ENCODE measurements at places on chromosomes 1 and 21. TPM values are rescaled to one million over a fixed set of nuclear protein-coding genes. Genes with fewer than 3 reads are reported as not detected.
A peak's percentile ranks its signal among the peaks of the same experiment; 100 is the strongest.

- peak; percentile 80 for DNase-seq
These were observed 1.2 kb upstream of the HIVEP3 start for GRCh38 chr1:41919764-41920397.

DNA sequence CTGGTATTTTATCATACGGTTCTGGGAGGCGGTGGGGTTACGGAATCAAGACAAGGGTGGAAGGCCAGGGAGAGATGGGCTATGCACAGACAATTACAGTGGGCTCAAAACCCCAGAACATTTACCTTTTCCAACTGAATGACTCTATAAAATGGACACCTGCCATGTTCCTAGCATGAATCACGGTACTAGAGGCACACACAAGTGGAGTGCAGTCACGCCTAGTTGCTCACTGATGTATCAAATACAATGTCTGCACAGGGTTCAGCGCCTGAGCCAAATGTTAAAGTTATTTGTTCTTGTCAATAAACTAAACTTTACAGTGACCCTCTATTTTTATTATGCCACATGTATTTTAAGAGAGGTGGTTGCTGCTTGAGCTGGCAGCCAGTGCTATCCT, 121.4 kb downstream of the ATG4C start:
- no peak for DNase-seq

DNA sequence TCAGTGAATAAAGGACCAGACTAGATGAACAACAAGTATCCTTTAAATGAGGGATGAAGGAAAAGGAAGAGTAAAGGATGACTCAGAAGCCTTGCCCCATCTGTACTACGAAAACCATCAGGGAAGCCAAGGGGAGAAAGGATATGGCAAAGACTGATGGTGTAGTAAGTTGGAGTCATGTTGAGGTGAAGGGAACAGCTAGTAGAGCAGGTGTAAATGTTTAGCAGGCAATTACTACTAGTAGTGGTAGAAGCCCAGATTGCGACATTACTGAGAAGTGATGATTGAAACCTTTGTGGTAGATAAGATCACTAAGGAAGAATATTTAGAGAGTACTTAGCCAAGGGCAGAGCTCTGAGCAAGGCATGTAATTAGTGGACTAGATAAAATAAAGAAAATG, 84.0 kb downstream of the PHTF1 start:
- no peak for DNase-seq

- DNase-seq: no peak
These were observed 88.5 kb upstream of the ZBTB18 start for GRCh38 chr1:243962541-243962940.

GRCh38 chr21:42387164-42387563, 8.7 kb downstream of the TMPRSS3 start:
- DNase-seq: no peak

SUSD4 gene
- 7.7 TPM for polyA plus RNA-seq

CCDC27 gene
- not detected for polyA plus RNA-seq

RGS5 gene
- 6.1 TPM for polyA plus RNA-seq

TMIGD3 gene
- polyA plus RNA-seq: not detected
